ENCODE measurements at places on chromosomes 4 and X.
A peak's percentile ranks its signal among the peaks of the same experiment; 100 is the strongest.

DNA sequence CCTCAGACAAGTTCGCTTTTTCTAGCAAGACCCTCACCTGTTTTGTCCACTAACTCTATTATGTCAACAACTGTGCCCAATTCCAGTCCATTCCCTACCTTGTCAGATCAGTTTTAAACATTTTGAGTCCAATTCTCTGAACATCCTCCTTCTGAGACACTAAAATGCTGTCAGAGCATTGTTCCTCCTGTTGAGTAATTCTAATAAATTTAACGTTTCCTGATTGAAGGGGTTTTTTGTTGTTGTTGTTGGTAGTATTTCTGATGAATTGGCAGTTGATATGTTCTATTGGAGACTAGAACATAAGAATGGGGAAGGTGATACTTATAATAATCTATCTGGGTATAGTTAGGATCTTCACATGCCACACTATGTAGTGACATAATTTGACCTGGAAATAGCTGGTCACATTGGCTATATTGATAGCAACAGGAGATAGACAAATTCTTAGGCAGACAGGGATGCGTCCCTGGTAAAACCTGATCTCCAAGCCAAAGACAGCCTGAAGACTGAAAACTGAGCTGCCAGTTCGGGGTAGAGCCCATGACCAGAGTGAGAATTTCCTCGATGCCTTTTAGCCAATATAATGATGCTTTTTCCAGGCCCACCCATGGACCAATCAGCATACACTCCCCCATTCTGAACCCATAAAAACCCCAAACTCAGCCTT is 12.4 kb upstream of the CXCL2 start:
- no peak for DNase-seq

GRCh38 chr4:6497796-6498195 is 25.4 kb upstream of the PPP2R2C start:
- no peak for DNase-seq

DNA sequence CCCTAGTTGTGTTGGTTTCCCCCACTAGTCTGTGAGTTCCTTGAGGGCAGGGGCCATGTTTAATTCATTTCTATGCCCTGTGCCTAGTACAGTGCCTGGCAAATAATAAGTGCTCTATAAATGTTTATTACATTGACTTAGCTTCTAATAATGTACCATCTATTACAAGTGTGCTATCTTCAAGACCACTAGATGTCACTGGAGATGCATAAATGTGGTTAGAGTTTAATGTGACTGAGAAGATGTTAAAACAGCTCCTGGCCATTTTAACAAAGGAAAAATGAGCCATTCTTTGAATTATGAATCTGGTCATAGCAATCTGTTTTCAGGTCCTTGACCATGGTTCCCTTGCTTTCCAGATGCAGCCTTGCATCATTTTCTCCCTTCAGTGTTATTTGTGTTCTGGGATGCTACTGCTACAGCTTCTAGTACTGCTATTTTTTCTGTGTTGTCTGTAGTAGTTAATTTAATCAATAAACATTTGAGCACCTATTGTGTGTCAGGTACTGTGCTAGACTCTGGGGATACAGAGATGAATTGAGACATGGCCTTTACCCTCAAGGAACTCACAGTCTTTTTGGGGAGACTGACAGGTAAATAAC is 43.2 kb downstream of the SLC9A6 start:
- DNase-seq: peak; percentile 69

- no peak for DNase-seq
Observed at GRCh38 chrX:40897718-40898270, 162.5 kb upstream of the MED14 start.

DNA sequence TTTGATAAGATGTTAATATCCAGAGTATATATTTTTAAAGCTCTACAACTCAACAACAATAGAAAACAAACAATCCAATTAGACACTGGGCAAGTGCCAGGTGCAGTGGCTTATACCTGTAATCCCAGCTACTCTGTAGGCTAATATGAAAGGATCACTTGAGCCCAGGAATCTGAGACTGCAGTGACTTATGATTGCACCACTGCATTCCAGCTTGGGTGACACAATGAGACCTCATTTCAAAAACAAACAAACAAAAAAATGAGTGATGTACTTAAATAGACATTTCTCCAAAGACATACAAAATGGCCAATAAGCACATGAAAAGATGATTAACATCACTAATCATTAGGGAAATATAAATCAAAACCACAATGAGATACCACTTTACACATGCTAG is 356.8 kb upstream of the PCDH10 start:
- no peak for DNase-seq

GRCh38 chrX:13430136-13430827 is 110.4 kb upstream of the ATXN3L start:
- DNase-seq: peak; percentile 50

DNA sequence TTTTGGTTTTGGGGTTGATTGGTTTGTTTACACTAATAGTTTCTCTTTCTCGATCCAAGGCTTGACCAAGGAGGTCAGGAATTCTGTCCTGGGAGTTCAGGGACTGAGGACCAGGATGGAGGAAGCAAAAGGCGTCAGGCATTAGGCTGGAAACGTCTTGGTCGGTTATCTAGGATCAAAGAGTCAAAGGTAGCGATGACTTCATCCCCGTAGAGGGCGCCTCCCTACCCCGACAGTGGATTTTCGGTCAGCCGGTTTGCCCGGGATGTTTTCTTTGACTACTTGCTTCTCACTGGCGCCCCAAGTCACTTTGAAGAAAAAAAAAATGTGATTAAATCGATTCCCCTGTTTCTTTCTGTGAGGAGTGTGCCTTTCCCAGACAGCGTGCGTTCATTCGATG is 980 bp upstream of the FHDC1 start:
- no peak for DNase-seq

GRCh38 chrX:22526339-22526738 is 253.6 kb downstream of the CBLL2 start:
- peak; percentile 71 for DNase-seq

- peak; percentile 67 for DNase-seq
Observed at GRCh38 chr4:84971319-84971932, 4.9 kb upstream of the WDFY3 start.

- no peak for DNase-seq
Observed at GRCh38 chrX:29477878-29478277, 737.5 kb upstream of the MAGEB2 start.

GRCh38 chr4:23614284-23614892 is 275.5 kb downstream of the PPARGC1A start:
- peak; percentile 6 for DNase-seq

GRCh38 chrX:40005292-40006011 is 92.3 kb downstream of the BCOR start:
- no peak for DNase-seq

GRCh38 chr4:100113732-100114131 is 76.5 kb downstream of the DDIT4L start:
- DNase-seq: no peak

DNA sequence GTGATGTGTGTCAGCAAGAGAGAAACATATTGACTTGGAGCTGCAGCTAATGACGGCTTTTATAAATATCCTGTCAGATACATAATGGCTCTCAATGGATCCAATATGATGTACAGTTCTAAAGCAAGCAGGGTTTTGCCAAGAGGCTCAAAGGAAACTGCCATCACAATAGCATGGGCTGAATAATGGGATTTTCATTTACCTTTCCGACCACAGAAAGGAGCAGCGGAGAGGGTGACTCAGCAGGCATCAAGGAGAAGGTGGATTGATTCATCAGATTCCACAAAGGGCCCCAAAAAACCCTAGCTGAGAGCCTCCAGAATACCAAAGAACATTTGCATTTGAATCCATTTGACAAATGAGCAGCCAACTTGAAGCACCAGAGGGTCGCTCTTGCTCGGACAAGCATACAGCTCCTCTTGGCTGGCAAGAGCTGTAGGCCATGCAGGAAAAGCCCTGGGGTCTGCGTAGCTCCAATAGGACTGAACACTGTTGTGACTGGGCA is 355.7 kb upstream of the NOCT start:
- no peak for DNase-seq

GRCh38 chrX:22373094-22373493 is 100.4 kb downstream of the CBLL2 start:
- no peak for DNase-seq

DNA sequence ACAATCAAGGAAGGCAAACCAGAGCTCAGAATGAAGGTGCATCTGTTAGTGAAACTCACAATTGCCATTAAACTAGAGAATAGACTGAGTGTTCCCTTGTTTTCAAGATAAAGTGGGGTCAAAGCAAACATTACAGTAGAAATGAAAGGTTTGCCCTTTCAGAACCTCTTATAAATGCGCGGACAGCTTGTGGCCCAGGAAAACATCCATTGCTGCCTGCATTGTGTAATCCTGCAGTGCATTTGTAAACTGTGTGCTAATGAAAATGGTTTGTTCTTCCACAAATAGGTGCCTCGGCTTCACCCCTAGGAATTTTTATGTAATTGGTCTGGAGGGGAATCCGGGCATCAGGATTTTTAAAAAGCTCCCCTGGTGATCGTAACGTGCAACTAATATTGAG is 62.8 kb downstream of the SNX25 start:
- no peak for DNase-seq

- peak; percentile 27 for DNase-seq
Observed at GRCh38 chrX:119008110-119008744, 33.8 kb downstream of the LONRF3 start.

DNA sequence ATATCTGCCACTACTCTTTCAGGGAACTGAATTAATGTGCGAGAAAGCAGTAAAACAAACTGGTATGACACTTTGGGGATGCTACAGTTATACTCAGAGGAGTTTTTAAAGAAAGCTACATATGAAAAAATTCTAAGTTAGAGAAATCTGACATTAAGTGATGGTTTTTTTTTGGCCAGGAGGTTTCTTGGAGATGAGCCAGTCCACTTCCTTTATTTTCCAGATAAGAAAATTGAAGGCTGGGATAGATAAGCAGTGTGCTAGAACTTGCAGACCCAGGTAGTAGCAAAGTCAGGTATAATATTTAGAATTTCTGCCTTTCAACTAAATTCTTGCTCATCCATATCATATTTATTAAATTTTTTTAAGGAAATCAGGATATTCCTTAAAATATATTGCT is 106.8 kb downstream of the FAT4 start:
- DNase-seq: no peak

DNA sequence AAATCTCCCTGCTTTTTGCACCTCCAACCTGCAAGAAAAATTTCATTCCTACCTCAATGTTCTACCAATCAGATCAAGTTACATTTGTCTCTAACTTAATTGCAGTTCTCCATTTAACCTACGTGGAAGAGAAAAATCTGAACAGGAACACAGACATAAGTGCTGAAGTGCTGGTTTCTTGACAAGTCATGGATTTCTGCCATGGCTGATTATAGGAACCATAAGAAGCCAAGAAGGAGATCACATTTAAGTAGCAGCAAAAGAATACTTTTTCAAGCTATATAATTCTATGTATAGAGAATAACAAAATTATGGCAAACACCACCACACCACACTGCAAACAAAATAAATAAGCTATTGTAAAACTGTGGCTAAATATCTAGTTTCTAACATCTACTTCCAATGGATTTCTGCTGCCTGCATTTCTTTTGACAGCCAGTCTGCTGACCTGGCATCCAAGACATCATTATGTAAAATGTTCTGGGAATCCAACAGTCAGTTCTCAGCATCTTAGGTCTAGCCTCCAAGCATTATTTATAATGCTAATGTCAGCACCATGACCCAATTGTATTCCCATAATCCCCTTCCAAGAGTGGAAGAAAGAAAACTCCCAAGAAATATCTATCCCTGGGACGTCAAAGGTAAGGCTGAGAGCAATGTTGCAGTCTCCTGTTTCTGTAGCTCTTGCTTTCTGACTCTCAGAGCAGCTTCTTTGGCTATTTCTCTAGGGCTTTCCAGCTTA is 50.8 kb upstream of the GAB1 start:
- DNase-seq: no peak

- DNase-seq: no peak
Observed at GRCh38 chr4:98484031-98484430, 174.4 kb downstream of the TSPAN5 start.

GRCh38 chr4:81326581-81326980 is 111.6 kb upstream of the PRKG2 start:
- DNase-seq: no peak

GRCh38 chr4:26503427-26503826 is 13.1 kb upstream of the CCKAR start:
- peak; percentile 25 for DNase-seq

GRCh38 chrX:74924449-74925224 is 615 bp downstream of the NEXMIF start:
- peak; percentile 0 for DNase-seq

- DNase-seq: peak; percentile 78
Observed at GRCh38 chr4:146222313-146222712, 8.0 kb downstream of the REELD1 start.

DNA sequence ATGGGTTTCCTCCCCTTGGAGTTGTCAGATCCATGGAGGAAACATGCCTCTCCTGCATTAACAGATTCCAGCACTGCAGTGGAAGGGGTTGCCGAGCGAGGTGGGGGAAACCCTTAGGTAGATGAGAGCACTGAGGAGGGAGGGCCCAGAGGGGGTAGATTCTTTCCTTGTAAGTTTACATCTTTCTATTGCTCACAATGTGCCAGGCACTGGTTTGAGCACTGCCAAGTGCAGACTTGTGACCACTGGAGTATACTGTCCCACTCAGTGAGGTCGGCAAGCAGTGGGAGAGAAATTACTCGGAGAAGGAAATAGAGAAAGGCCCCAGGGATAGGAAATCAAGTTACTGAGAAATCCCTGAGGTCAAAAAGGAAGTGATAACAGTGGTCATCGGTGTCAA is 27.8 kb upstream of the TMEM154 start:
- DNase-seq: no peak

DNA sequence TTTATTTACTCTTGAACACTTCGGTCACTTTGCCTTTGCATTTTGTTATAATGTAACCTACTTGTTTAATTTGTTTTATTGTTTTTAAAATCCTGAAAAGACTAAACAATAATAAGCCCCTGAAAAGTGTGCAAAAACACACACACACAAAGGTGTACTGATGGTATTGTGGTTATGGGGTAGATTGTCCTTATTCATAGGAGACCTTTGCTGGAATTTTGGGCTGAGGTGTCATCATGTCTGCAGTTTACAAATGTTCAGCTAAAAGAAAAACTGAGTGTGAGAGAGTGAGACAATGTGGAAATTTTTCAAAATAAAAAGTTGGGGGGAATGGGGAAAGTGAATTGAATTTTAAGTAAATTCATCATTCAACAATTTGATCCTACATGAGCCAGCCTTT is 174.9 kb downstream of the QDPR start:
- no peak for DNase-seq

- DNase-seq: no peak
Observed at GRCh38 chr4:125116431-125116830, 198.3 kb upstream of the FAT4 start.

DNA sequence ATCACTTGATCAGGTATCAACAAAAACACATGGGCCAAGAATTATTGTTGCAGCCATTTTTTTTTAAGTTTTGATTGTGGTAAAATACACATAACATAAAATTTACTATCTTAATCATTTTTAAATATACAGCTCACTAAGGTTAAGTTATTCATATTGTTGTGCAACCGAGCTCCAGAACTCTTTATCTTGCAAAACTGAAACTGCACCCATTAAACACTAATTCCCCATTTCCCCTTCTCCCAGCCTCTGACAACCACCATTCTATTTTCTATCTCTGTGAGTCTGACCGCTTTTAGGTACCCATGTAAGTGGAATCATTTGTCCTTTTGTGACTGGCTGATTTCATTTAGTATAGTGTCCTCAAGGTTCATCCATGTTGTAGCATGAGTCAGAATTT is 126.2 kb upstream of the NDP start:
- DNase-seq: no peak

Measured in EH (cell line).